Stimulated activated CD4-positive, alpha-beta T cell treated with anti-CD3 and anti-CD28 coated beads, Interleukin-1b, Interleukin-23, amount 100 ng/mL, for 4 hours (primary cell): ENCODE measurements at places on chromosomes 11 and 22.

- peak; percentile 80 for DNase-seq
These were observed 6.7 kb upstream of the MCAM start for GRCh38 chr11:119323532-119324033.

DNA sequence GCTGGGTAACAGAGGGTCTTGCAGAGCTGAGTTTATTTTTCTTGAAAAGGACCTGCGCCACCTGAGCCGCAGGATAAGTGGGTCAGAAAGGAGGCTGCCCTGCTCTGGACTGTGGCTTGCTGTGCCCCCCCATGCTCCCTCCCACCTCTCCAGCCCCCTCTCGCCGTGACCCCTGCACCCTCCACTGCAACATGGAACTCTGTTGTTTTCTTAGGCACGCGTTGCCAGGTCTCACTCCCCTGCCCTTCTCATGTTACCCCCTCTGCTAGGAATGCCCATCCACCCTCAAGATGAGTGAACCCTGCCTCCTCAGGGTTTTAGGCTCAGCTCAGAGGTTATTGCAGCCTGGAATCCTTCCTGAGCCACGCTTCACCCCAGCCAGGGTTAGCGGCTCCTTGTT is 10.8 kb downstream of the ETS1 start:
- DNase-seq: no peak

DNA sequence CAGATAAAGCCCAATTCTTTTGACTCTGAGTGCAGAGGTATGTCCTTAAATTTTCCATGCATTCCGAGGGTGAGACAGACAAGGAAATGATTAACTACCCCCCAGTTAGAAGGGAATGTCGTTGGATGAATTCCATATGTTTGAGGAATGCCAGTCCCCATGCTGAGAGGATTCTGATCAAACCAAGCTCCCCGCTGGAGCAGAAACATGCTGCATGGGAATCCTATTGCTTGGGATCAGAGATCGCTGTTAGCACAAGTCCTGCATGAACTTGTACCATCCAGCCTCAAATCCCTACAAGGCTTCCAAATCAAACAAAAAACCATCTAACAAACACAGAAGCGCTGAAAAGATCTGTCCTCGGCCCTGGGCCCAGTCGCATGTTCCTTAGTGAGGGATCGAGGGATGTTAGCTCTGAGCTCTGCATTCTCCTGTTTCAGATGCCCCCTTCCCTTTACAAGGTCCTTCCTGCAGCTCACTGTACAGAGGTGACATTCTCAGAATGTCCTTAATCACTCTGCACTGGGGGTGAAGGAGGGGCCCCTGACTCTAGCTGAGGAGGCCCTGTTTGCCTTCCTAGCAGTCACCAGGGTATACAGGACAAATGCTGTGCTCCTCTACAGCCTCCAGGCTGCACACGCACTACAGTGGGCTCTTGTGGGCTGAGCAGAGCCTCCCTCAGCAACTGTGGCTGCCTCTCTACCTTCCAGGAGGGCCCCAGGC is 353.4 kb downstream of the TENM4 start:
- no peak for DNase-seq

DNA sequence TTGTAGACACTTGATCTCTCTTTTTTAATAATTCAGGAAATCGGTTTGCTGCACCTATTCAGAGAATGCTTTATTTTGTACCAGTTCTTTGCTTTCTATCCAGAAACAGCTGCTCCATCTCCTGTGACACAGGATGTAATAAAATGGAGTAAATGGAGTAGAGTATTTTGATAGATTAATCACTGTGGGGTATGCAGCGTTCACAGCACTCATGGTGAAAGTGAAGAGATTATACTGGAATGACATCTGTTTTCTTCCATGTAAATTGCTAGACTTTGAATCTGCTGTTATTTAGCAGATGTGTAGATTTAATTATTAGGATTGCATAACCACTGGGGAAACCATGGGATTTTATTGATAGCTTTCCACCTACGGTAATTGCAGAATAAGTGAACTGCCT is 227.3 kb upstream of the ARHGAP42 start:
- DNase-seq: no peak

- no peak for DNase-seq
These were observed 33.8 kb downstream of the CASP4 start for GRCh38 chr11:104934594-104934993.

- DNase-seq: no peak
These were observed 27.8 kb upstream of the AMOTL1 start for GRCh38 chr11:94740083-94741021.

DNA sequence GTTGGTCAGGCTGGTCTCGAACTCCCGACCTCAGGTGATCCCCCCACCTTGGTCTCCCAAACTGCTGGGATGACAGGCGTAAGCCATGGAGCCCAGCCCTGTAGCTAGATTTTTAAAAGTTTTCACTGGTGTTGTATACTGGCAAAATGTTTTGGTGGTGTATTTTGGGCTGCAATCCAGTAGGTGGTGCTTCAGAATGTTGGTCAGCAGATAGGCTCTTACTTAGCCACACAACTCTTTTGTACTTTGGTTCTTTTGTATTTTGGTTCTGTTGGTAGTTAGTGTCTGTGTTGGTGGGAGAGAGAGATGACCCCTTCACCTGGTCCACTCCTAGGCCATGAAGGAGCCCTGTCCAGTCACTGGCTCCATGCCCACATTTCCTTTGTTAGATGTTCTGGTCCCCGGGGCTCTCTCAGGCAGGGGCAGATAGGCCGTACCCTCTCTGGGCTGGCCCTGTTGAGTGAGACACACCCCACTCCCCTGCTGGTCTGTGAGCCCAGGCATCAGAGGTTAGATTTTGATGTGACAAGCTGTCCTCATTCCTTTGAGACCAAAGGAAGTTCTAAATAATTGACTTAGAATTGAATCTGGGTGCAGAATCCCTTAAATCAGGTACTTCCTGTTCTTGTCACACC is 123.8 kb downstream of the DDX10 start:
- DNase-seq: no peak

DNA sequence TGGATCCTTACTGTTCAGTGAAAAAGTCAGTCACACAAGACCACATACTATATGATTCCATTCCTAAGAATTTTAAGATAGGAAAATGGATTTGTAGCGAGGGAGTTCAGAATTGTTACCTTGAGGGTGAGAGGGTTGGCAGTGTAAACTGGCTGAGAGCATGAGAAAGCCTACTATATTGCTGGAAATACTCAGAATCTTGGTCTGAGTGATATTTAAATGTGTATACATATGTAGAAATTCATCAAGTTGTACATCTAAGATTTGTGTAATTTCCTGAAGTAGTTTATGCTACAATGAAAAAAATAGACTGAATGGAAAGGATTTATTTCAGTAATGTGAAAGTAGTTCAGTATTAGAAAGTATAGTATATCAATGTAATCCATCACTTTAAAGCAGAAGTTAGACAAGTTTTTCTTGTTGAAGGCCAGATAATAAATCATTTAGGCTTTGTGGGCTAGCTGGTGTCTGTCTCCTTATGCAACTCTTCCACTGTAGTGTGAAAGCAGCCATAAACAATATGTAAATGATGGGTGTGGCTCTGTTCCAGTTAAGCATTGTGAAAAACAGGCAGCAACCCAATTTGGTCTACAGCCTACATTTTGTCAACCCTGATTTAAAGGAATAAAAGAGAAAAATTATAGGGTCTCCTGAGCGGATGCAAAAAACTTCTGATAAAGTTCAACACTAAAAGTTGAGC is 127.2 kb upstream of the THY1 start:
- no peak for DNase-seq

DNA sequence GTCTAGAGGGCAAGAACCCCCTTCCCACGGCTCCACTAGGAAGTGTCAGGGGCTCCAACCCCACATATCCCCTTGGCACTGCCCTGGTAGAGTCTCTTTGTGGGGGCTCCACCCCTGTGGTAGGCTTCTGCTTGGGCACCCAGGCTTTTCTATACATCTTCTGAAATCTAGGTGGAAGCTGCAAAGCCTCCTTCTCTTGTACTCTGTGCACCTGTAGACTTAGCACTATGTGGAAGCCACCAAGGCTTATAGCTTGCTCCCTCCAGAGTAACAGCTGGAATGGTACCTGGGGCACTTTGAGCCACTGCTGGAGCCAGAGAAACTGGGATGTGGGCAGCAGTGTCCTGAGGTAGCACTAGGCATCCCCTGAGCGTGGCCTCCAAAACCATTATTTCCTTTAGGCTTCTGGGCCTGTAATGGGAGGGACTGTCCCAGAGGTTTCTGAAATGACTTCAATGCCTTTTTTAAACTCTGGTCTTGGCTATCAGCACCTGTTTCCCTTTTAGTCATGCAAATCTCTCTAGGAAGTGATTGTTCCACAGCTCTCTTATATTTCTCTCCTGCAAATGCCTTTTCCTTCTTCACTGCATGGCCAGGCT is 68.4 kb downstream of the TRAF6 start:
- no peak for DNase-seq

DNA sequence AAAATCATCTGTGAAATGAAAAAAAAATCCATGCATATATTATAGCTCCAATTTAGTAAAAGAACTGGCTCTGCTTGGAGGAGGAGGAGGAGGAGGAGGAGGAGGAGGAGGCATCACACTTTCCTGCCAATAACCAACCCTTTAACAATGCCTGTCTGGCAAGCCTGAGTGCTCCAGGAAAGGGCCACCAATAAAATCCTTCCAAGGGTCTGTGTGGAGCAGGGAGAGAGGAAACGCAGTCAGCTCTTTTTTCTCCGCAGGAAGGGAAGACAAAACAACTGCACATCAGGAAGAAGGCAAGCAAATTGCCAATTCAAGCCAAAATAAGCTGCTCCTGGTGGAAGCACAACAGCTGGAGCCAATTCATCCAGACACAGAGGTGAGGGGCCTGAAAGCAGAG is 139.0 kb downstream of the KCNC1 start:
- DNase-seq: no peak

- DNase-seq: no peak
These were observed 121.9 kb downstream of the DBX1 start for GRCh38 chr11:20038412-20038811.

DNA sequence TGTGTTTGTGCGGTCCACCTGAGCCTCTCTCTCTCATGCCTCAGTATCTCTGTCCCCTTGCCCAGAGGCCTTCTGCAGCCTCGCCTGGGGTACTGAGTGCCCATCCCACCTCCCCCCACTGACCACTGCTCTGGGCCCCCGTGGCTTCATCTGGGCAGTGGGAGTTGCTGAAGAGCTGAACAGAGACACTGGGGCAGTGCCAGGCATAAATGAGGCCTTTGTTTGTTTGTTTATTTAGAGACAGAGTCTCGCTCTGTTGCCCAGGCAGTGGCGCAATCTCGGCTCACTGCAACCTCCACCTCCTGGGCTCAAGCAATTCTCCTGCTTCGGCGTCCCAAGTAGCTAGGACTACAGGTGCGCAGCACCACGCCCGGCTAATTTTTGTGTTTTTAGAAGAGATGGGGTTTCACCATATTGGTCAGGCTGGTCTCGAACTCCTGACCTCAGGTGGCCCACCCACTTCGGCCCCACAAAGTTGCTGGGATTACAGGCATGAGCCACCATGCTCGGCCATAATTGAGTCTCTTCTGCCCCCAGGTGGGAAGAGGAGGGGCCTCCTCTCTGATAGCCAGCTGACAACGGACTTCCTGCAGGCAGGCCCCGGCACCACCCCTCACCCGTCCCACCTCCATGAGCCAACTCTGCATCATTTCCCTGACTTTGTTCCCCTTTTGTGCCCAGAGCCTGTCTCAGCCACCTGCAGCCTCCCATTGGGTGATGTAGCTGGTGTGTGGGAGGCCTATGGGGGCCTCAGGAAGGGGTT is 9.3 kb downstream of the CRYBB3 start:
- no peak for DNase-seq

DNA sequence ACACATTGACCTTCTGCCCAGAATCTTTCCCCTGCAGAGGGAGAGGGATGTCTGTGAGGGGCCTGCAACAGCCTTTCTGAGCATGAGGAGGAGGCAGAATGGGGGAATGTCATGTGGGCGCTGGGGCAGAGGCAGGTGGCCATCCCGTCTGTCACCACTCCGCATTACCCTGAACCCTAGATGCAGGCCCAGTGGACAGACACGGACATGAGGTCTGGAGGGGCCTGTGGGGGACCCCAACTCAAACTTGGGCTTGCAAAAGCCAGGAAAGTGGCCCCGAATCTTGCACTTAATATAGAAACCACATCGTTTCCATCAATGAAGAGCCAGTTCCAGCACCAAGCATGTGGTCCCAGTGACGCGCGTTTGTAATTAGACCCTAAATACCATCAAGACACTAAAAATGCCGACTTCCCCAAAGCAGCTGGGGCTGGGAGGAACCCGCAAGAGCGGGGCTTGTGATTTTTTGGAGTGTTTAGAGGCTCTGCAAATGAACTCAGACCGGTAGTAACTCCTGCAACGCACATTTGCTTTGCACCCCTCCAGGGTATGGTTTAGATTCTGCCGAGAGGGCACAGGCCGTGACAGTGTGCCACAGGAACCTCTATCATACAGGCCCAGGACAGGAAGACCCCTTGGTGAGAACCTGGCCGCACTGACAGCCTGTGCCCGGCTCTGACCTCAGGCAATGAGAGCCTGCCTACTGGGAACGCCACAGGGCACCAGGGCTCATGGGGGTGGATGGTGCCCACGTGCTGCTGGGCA is 109.3 kb downstream of the CTTN start:
- DNase-seq: no peak

- no peak for DNase-seq
These were observed 26.5 kb upstream of the SOX6 start for GRCh38 chr11:16382638-16383380.

- DNase-seq: no peak
These were observed 1270.6 kb downstream of the LRRC4C start for GRCh38 chr11:40188848-40189247.

DNA sequence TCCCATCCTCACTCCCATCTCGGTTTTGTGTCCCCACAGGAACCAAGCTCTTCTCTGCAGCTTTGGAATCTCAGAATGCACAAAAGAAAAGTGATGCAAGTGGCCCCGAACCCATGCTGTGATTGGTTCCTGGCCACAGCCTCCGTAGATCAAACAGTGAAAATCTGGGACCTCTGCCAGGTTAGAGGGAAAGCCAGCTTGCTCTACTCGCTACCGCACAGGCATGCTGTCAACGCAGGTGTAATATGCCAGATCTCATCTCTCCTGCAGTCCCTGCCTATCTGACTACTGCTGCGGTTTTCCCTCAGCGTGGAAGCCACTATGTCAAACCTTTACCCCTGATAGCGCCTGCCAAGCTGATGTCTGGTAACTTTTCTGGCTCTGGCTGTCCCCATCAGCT is 200.5 kb upstream of the LRRC4C start:
- DNase-seq: no peak
